ENCODE measurements at places on chromosomes 3 and 15. TPM values are rescaled to one million over a fixed set of nuclear protein-coding genes. Genes with fewer than 3 reads are reported as not detected.

The SUCNR1 gene
- 1.3 TPM for total RNA-seq

The MKRN2OS gene
- 0.91 TPM for total RNA-seq

The GRM7 gene
- total RNA-seq: 0.48 TPM

The HMCES gene
- total RNA-seq: 34.4 TPM

The LTF gene
- total RNA-seq: 8.6 TPM

The CKMT1B gene
- 45.3 TPM for total RNA-seq

The CSPG4 gene
- total RNA-seq: 12.8 TPM

The LSAMP gene
- 5.2 TPM for total RNA-seq

The RASGRP1 gene
- total RNA-seq: 25.9 TPM

The TEX55 gene
- total RNA-seq: not detected

The COLQ gene
- 0.23 TPM for total RNA-seq

The ADPRH gene
- total RNA-seq: 1.3 TPM
